NCI-H524 (cell line): ENCODE measurements at places on chromosomes 5 and 9.
A peak's percentile ranks its signal among the peaks of the same experiment; 100 is the strongest.

DNA sequence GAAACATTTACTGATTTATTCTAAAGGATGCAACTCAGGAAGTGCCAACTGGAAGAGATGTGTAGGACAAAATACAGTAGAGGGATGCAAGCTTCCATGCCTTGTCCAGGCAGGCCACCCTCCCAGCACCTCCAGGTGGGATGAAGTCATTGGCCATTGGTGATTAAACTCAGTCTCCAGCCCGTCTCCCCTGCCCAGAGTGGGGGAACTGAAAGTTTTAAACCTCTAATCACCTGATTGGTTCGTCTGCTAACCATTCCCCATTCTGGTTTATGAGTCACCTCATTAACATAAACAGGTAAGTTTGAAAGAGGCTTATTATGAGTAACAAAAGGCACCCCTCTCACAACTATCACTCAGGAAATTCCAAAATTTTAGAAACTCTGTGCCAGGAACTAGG is 8.1 kb downstream of the TNFAIP8 start:
- no peak for DNase-seq

DNA sequence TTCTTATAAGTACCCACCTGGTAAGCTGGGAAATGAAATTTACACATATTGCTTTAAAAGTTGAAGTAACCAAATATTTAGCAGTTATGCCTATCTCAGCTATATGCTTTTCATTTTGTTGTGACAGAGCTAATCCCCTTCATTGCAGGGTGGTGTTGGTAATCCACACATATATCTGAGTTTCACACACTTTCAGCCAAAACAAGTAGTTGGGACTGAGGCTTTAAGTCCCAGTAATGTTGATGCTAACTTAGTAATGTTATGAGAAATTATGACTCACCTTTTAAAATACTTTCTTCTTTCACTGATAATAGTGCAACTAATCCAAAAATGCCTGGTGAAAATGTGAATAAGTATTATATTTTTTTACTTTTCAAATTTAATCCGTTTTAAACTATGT is 19.2 kb upstream of the RICTOR start:
- no peak for DNase-seq

DNA sequence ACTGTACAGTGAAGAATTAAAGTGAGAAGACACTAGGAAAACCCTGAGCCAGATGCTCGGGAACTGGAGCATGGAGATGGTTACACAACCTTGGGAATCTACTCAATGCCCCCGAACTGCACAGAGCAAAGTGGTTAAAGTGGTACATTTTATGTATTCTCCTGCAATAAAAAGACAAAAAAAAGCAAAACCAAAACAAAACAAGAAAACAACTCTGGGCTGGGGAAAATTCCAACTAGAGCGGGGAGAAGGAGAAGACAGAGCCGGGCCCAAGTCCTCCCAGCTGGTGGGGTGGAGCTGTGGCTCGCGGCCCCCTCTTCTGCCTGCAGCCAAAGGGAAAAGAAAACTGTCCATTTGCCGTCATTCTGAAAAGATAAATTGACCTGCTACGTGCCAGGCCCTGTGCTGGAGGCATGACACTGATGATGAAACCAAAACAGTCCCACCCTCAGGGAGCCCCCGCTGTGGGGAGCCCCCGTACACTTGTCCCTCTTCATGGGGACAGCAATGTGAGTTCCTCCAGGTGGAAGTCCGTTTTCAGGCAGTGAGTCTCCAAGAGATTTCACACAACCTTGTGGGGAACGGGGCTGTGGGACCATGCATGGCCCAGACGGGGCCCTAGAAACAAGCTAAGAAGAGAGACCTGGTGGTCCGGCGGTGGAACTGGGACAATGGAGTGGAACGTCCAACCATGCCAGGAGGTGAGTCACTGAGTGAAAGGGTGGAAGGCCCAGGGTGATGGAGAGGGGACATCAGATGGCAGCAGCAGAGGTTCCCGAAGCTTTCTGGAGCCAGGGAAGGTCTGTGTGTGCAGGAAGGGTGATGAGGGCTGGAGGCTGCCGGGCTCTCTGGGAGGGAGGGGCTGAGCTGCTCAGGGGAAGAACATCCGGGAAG is 114.8 kb upstream of the COL5A1 start:
- no peak for DNase-seq

- DNase-seq = no peak
Observed at GRCh38 chr9:136975644-136976043, 1.7 kb upstream of the PTGDS start.

- no peak for DNase-seq
Observed at GRCh38 chr5:58793888-58794657, 211.2 kb downstream of the RAB3C start.

DNA sequence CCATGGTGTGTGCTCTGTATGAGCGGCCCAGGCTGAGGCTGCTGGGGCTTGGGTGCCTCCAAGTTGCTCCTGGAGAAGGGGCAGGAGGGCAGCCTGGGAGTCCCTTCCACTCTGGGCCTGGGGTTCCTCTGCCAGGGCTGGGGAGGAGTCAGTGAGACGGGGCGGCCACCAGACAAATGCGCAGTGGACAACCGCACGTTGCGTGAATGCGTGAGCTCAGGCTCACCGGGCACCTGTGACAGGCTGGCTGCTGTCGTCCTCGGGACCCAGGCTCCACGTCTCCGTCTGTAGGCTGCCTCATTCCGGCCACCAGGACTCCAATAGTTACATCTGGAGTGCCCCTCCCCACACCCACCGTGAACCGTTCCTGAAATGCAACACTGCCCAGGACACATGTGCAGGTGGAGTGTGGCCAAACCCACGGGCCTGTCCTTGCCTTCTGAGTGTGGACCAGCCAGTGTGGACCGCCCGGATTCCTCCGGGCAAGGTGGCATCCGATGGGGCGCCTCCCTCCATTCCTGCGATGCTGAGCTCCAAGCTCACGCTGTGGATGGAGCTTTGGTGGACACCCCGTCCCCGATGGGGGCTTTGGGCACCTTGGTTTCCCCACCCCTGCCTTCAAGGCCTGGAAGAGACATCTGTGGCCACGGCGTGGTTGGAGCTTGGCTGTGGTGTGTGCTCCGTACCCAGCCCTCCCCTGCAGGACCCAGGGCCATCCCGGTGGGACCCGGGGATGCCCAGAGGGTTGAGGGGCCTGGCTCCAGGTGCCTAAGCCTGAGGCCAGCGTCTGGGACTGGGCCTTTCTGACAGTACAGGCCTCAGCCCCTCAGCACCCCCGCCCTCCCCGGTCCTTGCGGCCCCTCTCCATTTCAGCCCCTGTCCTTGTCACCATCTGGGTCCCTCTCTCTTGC is 34.0 kb upstream of the RXRA start:
- DNase-seq = no peak

- DNase-seq = no peak
Observed at GRCh38 chr9:94584555-94584954, 9.1 kb downstream of the FBP2 start.

- DNase-seq = no peak
Observed at GRCh38 chr9:93697352-93698139, 121.2 kb downstream of the PHF2 start.

- DNase-seq = peak; percentile 86
Observed at GRCh38 chr5:55172051-55172899, 702 bp downstream of the CDC20B start.

GRCh38 chr5:153937661-153938060 is 101.0 kb downstream of the FAM114A2 start:
- no peak for DNase-seq

DNA sequence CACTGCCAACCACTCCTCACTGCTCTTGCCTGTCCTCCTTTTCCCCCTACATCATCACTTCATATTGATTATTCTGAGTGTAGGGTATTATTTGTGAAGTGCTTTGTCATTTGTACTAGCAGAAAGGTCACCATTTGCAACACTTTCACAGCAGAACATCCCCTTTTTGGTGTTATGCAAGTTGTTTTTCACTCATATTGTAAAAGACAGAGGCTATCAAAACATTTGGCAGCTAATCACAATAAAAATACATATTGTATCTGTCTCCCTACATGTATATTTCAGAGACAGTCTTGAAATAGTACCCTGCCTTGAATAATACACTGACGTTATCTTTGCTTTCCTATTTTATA is 82.3 kb downstream of the ANXA1 start:
- DNase-seq = no peak

GRCh38 chr9:72614067-72614466 is 92.7 kb downstream of the TMC1 start:
- DNase-seq = no peak

- no peak for DNase-seq
Observed at GRCh38 chr5:175494264-175495183, 16.2 kb downstream of the SFXN1 start.

GRCh38 chr5:168978015-168978414 is 322.9 kb downstream of the SLIT3 start:
- DNase-seq = no peak

DNA sequence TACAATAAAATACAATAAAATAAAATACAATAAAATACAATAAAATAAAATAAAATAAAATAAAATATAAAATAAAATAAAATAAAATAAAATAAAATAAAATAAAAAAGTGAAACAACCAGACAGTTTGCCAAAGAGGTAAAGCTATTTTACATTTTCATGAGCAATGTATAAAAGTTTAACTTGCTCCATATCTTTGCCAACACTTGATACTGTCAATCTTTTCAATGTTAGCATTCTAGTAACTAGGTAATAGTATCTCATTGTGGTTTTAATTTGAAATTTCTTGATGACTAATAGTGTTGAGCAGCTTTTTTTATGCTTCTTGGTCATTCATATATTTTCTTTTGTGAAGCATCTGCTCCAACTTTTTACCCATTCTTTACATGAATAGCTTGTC is 17.3 kb downstream of the TTC33 start:
- DNase-seq = no peak

DNA sequence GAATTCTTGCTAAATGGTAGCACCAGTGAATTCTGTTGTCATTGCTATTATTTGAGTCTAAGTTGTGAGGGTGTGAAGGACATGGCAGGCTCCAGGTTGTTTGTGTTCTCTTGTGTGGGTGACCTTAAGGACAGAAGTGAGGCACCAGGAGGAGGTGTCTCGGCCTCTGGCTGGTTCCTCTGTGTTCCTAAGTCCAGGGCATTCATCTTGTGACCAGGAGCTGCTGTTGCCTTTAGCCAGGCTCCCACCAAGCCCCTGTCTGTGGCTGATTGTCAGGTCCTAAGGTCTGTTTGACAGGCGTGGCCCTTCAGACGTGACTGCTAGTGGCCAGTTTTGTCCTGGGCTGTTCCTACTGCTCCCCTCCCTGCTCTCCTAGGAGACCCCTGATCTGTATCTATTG is 89.4 kb downstream of the ANGPTL2 start:
- DNase-seq = no peak

DNA sequence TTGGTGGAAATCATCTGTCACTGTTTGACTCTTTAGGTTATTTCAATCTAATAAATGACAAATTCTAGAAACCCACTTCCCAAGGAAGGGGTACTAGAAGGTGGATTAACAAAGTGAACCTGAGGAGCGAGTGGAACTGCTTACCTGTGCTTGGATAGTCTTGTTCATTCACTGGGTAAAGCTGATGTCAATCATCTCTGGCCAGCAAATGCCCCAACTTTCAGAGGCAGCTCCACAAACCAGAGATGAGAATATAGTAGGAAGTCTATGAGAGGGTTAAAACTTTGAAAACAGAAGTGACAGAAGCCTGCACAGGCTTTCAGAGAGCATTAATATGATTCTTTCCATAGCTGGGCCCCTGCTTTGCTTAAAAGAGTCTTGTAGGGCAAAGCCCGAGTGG is 7.3 kb upstream of the FOXE1 start:
- DNase-seq = no peak

GRCh38 chr9:2117527-2117926 is 102.4 kb downstream of the SMARCA2 start:
- no peak for DNase-seq

DNA sequence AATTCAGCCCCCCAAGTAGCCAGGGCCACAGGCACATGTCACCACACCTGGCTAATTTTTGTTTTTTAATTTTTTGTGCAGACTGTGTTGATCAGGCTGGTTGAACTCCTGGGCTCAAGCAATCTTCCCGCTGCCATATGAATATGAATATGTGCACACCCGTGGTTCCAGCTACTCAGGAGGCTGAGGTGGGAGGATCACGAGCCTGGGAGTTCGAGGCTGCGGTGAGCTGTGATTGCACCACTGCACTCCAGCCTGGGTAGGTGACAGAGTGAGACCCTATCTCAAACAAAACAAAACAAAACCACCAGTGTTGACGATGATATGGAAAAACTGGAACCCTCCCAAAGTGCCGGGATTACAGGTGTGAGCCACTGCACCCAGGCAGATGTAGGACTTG is 32.0 kb downstream of the EHMT1 start:
- DNase-seq = no peak

DNA sequence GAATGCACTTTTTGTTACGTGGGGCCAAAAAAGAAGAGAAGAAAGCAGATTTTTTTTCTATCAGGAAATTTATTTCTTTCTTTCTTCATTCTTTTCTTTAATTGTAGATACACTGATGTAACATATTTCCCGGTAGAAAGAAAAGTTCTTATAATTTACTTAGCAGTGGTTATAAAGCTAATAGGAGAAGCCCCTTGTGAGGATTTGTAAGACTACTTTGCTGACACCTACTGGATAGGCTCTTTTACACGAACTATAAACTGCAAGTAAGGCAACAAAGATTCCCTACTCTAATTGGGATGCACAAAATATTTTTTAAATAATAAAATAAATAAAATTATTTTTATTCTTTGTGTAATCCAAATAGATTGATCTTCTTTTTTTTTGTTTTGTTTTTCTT is 284.4 kb downstream of the DNAH5 start:
- DNase-seq = peak; percentile 77

GRCh38 chr5:6634306-6634705 is 1.1 kb downstream of the SRD5A1 start:
- DNase-seq = peak; percentile 17

DNA sequence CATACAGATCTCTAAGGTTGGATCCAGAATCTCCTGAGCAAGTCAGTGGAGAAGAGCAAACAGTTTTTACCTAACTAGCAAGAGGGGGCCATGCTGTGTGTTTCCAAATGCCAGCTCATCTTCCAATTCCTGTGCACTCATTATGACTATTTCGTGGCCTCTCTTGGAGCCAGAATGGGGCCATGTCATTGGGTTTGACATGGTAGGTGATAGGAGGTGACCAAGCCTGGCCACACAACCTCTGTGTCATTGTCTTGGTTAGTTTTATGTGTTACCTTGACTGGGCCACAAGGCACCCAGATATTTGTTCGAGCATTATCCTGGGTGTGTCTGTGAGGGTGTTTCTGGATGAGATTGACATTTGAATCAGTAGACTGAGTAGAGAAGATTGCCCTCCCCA is 206.2 kb downstream of the HSPA4 start:
- DNase-seq = no peak

GRCh38 chr9:121681404-121681803 is 30.0 kb downstream of the DAB2IP start:
- no peak for DNase-seq

DNA sequence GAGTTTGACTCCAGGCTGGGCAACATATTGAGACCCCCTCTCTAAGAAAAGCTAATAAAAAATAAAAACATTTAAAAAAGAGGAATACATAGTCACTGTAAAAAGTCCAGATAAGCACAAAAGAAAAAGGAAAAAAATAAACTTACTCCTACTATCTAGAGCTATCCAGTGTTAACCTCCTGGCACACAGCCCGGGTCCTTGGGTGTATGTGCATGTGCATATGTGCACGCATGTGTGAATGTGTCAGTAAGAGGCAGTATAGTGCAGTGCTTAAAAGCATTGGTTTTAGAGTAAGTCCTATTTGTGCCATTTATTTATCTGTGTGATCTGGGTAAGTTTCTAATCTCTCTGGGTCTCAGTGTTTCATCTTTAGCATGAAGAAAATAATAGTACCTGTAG is 26.7 kb downstream of the FAM219A start:
- DNase-seq = no peak
